ENCODE measurements at places on chromosomes 12 and 14.

DNA sequence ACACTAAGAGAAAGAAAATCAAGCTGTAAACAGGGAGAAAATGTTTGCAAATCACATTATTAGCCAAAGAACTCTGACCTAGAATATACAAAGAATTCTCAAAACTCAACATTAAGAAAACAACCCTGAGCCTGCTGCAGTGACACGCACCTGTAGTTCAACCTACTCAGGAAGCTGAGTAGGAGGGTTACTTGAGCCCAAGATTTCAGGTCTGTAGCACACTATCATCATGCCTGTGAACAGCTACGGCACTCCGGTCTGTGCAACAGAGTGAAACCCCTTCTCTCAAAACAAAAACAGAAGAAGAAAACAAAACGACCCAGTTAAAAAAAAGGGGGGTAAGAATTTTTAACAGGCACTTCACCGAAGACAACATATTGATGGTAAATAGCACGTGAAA, 20.8 kb downstream of the SAV1 start:
- DNase-seq, result no peak

DNA sequence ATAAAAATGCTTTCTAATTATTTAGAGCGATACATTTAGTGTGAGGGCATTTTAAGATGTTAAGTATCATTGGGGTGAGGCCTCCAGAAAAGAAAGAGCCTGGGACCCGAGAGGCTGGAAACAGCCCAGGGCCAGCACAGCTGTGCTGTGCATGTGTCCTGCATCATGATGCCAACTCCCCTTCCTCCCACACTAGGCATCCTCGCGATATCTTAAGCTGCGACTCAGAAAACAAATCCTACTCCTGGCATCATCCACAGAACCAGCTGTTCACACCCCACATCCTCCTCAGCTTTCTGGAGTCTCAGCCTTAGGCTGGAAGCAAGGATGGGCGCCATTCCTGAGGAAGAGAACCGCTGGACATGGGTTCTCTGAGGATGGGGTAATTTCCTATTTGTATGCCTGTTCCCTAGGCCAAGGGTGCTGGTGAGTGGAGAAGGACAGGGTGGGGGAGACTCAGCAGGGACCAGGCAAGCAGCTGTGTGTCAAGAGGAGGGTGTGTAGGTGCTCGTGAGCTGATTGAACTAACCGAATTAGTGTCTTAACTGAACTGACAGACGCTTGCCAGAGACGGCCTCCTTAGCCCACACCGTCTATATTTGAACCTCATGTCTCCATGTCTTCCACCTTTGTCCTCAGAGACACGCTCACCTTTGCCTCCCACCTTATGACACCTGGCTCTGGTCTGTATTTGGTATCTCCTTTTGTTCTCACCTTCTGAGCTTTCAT, 15.6 kb upstream of the MCRS1 start:
- DNase-seq, result no peak

DNA sequence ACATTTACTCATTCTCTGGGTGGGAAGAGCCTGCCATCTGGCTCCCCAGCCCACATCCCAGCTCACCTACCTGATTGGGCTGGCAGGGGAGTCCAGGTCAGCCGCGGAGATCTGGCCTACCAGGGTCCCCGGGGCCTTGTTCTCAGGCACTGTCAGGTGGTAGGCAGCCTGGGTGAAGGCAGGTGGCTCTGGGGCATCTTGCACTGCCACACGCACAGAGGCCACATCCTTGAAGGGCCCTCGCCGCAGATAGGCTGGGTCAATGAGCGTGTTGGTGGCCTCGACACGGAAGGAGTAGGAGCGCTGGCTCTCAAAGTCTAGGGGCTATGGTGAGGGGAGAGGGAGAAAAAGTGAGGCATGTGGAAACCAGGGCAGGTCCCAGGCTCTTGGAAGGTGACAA, 3.9 kb downstream of the CDH24 start:
- no peak for DNase-seq

GRCh38 chr12:84243686-84244085, 668.9 kb downstream of the SLC6A15 start:
- DNase-seq, result no peak

DNA sequence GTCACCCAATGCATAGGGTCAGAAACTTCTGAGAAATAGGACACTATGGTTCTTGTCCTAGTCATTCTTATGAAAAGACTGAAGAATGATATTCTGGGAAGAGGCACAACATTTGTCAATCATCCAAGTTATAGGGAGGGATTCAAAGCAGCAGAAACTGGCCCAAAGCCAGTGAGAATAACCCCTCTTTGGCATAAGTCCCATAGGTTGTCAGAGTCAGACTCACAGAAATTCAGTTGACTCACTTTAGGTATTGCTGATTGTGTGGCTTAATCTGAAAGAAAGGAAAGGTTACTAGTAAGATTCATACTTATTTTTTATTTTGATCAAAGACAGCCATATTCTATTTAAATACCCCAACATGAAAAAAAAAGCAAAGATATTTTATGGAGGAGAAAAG, 151.0 kb downstream of the SRGAP1 start:
- DNase-seq, result no peak

DNA sequence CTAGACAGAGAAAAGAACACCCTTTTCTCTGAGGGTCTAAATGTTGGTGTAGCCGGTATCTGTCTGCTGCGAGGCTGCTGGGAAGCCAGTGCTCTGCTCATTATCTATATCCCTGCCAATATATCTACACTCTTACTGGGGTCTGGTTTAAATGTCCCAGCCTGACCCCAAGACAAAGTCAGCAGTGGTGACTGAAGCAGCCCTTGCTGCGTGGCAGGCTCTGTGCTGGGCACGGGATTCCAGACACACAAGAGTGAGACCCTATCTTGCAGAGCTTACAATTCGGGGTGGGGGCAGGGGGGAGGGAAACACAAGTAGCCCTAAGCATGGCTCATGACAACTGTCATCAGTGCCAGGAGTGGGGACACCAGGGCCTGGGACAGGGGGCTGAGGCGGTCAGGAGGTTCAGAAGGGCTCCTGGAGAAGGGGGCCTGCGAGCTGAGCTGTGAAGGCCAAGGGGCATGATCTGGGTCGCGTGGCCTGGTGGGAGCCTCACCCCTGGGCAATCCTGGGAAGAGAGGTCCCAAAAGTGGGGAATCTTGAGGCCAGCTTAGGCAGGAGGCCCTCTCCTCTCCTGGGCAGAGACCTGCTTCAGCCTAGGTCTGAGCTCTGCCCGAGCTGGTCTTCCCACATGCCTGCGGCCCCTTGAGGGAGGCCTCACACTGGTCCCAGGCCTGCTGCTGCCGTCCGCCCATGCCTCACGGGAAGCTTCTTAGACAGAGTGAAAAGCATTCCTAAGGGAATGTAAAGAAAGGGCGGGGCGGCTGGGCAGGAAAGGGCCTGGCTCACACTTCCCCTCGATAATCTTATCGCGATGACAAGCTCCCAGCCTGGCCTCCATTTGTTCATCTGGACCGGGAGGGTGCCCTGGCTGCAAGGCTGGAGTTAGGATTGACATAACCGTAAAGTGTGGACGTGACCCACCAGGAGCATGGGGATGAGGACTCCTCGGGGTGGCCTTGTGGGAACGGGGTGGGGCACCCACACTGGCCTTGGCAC, 7.3 kb upstream of the RCOR1 start:
- DNase-seq, result no peak

DNA sequence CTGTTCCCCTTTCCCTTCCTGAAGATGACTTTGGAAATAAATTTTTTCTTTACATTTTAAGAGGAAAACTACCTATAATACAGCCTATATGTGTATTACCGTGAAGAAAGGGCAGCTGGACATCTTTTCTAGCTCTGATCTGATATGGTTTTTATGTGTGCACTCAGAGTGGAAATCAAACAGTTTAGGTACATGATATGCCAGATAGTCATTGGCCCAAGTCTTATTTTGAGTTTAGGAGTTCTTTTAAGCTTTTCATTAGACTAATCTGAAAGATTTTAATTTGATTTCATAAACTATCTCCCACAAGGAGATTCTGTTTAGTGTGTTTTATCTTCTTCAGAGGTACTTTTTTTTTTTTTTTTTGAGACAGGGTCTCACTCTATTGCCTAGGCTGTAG, 48.8 kb downstream of the KIAA0586 start:
- no peak for DNase-seq

DNA sequence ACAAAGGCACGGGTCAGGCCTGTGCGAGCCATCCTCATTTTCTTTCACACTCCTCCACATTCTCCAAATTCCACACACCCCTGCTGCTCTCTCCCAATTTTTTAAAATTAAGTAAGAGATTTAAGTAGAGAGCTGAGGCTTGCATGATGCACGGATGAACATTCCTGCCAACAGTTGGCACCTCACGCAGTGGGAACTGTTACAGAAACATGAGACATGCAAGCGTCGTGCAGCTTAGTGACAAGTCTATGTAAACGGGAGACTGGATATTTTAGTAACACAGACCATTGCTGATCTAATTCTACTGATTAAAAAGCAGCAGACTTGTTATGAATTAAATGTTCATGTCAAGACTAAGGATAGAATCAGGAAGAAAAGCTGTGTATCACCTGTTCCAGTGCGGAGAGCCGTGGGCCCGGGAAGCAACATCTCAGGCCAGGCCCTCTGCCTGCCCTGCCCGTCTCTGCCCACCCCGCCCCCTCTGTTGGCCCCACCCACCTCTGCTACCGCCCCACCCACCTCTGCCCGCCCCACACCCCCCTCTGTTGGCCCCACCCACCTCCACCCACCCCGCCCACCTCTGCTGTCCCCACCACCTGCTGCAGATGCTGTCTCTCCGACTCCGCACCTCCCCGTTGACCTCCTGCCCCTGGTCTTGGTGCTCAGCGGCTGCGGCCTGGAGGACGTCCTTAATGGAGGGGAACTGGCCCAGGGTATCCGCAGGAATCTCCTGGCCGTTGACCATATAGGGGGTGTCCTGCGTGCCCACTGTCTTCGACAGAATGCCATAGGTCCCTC, 21.2 kb downstream of the GOLGA3 start:
- no peak for DNase-seq

DNA sequence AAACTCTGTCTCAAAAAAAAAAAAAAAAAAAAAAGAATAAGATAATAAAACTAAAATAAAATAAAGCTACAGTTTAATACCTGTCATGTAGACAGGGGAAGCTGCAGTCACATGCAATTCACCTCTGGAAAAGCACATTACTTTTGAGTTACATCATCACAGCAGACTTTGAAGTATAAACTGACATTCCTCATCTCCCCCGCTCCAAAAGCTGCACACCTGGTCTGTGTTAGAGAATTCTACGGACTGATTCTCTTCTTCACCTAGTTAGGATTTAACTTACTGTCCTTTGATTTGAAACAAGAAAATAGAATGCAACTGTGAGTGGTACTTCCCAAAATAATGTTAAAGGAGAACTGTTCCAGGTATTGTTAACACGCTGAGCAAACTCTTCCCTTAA, 25.1 kb downstream of the SPPL3 start:
- no peak for DNase-seq

- no peak for DNase-seq
These were observed 87.0 kb downstream of the ITPK1 start for GRCh38 chr14:93028724-93029076.

DNA sequence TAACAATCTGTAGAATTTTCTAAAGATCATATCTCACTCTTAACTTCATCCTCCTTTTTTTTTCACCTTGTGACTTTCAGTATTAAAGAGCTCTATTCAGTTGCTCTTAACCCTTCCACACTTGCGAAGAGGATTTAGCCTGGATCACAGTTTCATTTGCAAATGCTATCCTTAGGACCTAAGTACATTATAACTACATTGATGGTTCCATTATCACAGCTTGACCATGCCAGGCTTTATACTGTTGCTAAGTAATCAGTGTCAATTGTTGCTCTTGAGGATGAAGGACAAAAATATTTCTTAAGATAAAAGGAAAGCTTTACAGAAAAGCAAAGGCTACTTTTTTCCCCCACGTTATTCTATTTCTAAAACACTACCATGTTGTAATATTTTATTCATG, 122.2 kb downstream of the PDZRN4 start:
- DNase-seq, result no peak

- peak; percentile 20 for DNase-seq
These were observed at the start of gene C1R for GRCh38 chr12:7092229-7092985. TSS of gene C1R (minus strand) at chr12:7092445. CDS start at chr12:7092388, 57 bp downstream.

DNA sequence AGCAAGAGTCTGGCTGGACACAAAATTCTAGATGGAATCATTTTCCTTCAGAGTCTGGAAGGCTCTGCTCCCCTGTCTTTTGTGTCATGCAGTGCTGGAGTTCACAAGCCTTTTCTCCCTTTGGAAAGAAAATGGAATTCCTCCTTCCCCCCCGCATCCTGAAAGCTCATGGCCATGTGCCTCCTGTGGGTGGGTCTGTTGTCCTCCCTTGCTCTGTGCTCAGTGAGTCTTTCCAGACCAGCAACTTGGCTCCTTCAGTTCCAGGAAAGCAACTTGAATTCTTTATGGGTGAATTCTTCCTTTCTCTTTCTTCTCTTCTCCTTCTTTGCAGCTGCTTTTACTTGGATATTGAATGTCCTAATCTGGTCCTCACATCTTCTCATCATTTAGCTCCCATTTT, 70.2 kb downstream of the TUNAR start:
- DNase-seq, result no peak

DNA sequence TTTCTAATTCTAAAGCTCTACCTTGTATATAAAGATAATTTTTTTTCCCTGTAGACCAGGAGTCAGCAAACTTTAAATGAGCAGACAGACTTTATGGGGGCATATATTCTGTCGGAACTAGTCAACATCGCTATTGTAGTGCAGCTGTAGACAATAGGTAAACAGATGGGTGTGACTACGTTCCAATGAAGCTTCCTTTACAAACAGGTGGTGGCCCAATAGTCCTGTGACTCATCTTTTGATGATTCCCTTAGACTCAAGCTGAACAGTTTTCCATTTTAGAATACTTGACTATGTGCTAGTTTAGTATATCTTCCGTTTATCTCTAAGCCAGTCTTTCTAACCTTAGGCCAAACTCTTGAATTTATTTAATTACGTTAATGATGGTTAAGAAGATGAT, 16.3 kb downstream of the MUCL1 start:
- no peak for DNase-seq

DNA sequence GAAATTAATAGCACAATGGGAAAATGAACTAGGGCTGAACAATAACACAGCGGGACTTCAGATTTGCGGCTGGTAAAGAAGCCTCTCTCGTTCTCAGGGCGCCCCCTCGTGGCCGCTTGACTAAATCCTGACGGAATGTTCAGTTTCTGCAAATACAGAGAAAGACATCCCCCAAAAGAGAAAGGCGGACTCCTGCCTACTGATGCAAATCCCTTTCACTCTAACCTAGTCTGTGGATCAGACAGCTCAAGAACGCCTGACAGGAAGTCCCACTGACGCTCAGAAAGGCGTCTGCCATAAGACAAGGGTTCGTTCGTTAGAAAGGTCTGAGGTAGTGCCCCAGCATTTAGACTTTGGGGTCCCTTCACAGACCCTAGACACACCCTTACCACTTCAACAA, 2.5 kb downstream of the NUAK1 start:
- DNase-seq, result peak; percentile 81

DNA sequence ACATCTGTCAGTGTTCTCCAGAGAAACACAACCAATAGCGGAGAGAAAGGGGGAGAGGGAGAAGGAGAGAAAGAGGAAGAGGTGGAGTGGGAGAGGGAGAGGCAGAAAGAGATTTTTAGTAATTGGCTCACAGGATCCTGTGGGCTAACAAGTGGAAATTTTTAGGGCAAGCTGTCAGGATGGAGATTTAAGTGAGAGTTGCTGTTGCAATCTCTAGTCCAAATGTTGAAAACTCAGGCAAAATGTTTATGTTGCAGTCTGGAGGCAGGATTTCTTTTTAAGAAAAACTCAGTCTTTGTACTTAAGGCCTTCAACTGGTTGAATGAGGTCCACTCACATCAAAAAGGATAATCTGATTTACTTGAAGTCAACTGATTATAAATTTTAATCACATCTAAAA, 12.5 kb upstream of the GLIPR1L2 start:
- no peak for DNase-seq

Measured in nucleus accumbens (tissue), 56 donors.